CD4-positive, alpha-beta T cell (primary cell): ENCODE measurements at places on chromosomes 7 and 10. TPM values are rescaled to one million over a fixed set of nuclear protein-coding genes. Genes with fewer than 3 reads are reported as not detected.

DNA sequence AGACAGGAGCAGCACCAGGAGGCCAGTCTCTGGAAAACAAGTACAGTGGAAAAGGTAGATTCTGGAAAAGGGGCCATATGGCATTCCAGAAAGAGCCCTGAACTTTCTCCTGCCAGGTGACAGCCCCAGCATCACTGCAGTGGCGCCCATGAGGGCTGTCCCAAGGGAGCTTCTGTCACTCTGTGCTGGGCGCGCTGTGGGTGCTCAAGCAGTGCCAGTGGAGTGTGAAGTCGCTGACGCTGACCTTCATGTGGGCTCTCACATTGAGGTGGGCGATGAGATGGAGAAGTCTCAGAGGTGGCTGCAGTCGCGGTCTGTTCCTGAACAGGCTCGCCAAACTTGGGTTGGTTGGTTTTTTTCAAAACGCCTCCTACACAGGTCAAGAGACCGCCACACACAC lies 38.2 kb downstream of the FKBP6 start:
- no peak for DNase-seq

DNA sequence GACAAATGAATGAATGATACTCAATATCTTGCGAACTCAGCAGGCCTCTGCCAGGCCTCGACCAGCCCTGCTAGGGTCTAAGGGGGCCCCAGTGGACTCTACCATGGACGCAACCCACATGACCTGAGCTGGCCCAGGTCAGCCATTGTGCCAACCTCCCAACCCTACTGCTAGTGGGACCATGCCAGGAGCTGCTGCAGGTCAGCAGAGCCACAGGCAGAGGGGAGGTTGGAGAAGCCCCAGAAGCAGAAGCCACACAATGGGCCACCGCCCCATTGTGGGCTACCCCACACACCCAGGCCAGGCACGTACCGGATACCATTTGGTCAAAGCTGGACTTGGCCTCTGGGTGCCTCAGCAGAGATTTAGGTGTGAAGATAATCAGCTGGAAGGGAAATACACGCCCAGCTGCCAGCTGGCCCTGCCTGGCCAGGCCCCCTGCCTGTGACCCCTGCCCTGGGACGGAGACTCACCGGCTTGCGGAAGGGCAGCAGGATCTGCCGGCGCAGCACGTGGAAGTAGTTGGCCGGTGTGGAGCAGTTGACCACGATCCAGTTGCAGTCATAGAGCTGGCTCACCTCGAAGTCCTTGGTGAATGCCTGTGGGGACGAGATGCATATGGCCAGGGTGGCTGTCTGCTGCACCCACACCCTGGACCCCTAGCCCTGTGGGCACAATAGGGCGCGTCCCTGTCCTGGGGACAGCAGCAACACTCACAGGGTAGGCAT lies 24.5 kb downstream of the OGDHL start:
- no peak for DNase-seq

DNA sequence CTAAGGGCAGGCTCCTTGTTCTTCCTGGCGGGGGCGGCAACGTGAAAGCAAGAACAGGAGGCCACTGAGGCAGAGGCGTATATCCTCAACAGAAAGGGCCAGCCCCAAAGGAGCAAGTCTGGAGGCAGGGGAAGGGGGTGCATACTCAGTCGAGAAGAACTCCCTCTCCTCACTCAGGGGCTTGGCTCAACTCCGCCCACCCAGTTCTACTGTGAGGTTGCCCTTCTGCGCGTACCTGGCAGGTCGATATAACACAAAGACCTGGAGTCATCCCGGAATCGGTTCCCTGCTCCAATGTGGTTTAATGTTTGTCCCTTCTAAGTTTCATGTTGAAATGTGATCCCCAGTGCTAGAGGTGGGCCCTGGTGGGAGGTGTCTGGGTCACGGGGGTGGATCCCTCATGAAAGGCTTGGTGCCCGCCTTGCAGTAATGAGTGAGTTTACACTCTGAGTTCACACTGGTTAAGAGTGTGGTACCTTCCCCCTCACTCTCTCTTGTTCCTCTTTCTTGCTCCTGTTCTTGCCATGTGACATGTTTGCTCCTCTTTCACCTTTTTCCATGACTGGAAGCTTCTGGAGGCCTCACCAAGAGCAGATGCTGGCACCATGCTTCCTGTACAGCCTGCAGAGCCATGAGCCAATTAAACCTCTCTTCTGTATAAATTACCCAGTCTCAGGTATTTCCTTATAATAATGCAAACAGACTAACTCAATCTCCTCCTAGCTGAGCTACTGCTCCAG lies 32.6 kb downstream of the GSDME start:
- no peak for DNase-seq

GRCh38 chr10:15462253-15462897 lies 91.3 kb upstream of the FAM171A1 start:
- DNase-seq: no peak

DNA sequence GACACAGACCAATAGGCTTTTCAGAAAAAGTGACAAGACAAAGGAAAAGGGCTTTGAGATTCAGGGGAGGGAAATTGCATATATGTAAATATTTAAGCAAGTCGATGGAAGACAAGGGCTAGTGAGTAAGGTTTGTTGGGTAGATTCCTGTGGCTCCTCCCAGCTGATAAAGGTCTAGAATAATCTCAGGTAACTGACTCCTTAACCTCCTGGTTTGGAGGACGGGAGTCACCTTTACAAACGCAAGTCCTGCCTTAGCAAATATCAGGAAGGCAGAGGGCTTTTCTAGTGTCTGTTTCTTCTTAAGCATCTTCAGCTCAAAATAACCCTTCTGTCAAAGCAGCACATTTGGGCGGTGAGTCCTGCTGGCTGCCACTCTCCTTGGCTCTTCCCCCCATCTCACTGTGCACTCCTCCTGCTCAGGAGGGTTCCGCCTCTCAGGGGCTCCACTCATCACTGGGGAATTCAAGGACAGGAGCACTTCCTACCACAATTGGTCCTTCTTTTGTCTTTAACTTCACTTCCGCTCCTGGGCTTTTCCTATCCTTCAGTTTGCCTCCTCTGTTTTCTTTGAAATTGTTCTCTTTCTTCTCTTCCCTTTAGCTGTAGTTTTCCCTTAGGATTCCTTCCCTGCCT lies 496.3 kb upstream of the KLF6 start:
- DNase-seq: no peak

- no peak for DNase-seq
Measured at GRCh38 chr10:48302515-48303476, 3.7 kb upstream of the MAPK8 start.

DNA sequence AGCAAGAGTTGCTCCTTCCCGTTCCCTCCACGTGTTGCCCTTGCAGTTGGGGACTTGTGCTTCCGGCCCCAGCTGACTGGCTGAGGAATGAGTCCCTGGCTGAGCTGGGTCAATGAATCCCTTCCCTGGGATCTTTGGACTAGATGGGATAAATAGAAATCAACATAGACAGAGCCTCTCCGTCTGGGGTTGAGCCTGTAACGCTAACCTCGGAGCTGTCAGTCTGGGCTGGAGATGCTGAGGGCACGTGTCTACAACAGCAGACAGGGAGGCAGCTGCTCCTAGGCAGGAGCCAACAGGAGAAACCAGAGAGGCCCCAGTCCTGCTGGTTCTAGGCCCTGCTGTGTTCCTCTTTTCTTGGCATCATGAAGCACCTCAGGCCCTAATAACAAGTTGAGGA lies 42.3 kb upstream of the HSPA12A start:
- no peak for DNase-seq

- DNase-seq: no peak
Measured at GRCh38 chr7:102061981-102062390, 224.7 kb upstream of the SH2B2 start.

GRCh38 chr10:13003004-13003403 lies 1.5 kb upstream of the CCDC3 start:
- DNase-seq: no peak

GRCh38 chr7:11988186-11988585 lies 156.2 kb upstream of the THSD7A start:
- no peak for DNase-seq

GRCh38 chr7:120611975-120612374 lies 246.0 kb downstream of the TSPAN12 start:
- no peak for DNase-seq

- DNase-seq: no peak
Measured at GRCh38 chr10:101452593-101452992, 98.6 kb downstream of the BTRC start.

The FAM24B gene
- total RNA-seq: 7.1 TPM

The ABCC2 gene
- total RNA-seq: 3.0 TPM

The SYT15 gene
- 0.77 TPM for total RNA-seq

The GPR85 gene
- total RNA-seq: not detected

The OR2A42 gene
- not detected for total RNA-seq

The FAM241B gene
- 17.5 TPM for total RNA-seq

The LRRN3 gene
- 6.0 TPM for total RNA-seq

The SBDS gene
- total RNA-seq: 474 TPM
